ENCODE measurements at places on chromosomes 6 and 20.

GRCh38 chr20:52783769-52784168 is 188.4 kb upstream of the TSHZ2 start:
- no peak for DNase-seq

GRCh38 chr6:38310061-38310460 is 329.7 kb downstream of the BTBD9 start:
- DNase-seq, result no peak

GRCh38 chr6:122567034-122567433 is 43.2 kb upstream of the PKIB start:
- DNase-seq, result no peak

- peak; percentile 73 for DNase-seq
Observed at GRCh38 chr6:33313709-33314514, at the start of gene TAPBP. TSS of gene TAPBP (minus strand) at chr6:33314078. CDS start at chr6:33314041, 37 bp downstream.

DNA sequence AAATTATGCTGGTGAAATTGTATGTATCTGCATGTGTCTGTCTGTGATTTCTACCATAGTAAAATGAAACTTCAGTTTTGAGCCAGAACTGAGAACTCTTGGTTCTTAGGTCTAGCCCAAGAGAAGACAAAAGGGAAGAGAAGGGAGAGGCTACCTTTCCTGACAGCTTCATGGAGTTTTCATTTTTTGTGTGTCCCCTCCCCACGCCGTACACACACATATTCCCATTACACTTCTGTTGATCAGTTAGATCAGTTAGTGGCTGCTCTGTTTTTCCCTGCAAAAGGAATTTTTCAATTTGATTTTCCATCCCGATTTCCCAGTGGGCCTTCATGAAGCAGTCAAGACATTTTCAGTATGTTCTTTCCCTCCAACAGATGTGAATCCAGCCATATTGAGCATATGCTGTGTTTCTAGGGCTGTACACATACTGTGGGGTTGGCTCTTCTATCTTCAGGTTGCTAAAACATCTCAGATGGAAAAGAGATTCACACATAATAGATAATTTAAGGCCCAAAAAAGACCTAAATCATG is 52.5 kb downstream of the HIVEP1 start:
- no peak for DNase-seq

- DNase-seq, result no peak
Observed at GRCh38 chr6:13397359-13398068, 69.2 kb upstream of the TBC1D7 start.

GRCh38 chr6:115393821-115394220 is 666.9 kb downstream of the FRK start:
- no peak for DNase-seq

DNA sequence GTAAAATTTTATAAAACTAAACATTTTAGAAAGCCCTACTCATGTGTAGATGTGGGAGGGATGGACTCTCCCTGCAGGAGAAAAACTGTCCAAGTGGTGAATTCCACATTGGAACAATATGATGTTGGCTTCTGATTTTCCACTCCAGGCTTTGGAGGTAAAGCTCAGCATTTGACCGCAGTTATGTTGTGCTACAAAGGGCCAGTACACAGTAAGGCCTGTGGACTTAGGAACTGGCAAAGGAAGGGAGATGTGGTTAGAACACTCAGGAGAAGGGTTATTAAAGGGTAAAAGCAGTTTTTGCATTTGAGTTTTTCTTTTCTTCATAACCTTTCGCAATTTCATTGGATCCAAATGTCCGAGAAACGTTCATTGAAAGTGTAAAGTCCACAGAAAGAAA is 150.3 kb upstream of the SASH1 start:
- DNase-seq, result no peak

DNA sequence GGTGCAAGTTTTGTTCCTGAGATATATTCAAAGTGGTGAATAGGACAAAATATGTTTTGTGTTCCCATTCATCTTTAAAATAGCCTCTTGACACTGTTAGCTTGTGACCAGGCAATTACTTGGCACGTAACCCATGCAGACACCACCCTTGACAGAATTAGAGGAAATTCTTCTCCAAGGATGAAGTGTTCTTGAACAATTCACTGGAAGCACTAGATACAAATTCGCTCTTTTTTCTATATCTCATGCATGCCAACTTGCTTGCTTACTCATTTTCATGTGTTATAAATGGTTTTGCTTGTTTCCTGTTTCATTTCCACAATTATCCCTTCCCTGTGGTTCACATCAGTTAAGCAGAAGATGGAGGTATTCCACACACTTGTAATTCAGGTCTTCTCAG is 105.2 kb upstream of the MAN1A1 start:
- DNase-seq, result no peak

DNA sequence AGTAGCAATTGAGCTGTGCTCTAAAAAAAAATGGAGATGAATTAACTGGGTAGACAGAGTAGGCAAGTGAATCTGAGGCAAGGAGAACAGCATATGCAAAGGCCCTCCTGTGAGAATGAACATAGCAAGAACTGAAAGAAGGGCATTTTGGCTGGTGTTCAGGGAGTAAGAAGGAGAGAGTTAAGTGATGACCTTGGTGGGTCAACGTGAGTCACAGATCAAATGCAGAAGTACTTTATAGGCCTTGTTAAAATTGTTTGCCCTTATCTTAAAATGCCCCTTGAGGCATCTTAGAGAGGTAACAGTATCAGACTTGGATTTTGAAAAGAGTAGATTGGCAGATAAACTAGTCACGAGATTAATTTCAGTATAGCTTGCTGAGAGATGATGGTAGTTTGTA is 24.5 kb downstream of the NDUFAF5 start:
- DNase-seq, result no peak

DNA sequence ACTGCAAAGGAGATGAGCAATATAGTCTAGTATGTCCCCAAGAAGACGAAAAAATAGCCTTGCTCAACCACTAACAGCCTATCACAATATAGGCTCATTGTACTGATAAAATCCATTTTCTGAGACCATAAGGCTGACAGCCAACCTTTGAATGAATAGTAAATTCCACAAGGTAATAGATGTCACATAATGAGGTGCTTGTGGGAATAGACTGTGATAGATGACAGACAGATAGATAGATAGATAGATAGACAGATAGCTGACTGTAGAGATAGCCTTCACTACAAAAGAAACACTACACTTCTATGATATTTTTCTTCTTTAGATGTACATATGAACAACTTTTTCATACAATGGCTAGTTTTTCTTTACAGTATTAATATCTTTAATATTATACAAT is 760.3 kb upstream of the NRSN1 start:
- DNase-seq, result no peak

- no peak for DNase-seq
Observed at GRCh38 chr6:7866526-7866925, 44.1 kb downstream of the TXNDC5 start.

DNA sequence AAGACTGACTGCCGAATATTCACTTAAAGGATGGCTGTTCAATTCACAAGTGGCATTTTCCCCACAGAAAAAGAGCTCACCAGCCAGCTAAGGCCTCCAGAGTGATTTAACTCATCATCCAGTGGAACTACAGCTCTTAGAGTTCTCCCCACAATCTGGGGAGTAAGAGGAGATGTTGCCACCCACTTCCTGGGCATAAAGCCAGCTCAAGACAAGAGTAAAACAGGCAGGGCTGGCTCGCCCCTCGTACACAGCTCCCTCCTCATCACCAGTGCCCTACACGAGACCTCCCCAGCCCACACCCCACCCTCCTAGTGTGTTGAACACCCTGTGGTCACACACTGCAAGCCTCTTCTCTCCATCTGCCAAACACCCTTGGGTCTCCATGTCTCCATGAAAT is 47.2 kb upstream of the IPCEF1 start:
- DNase-seq, result no peak

Data from NCI-H510A treated with DMSO at 0.1 percent for 48 hours (cell line).